GF-D8 (cell line): ENCODE measurements at places on chromosomes 13 and 19.

- no peak for DNase-seq
Observed at GRCh38 chr13:94415500-94416237, 63.8 kb downstream of the DCT start.

- no peak for DNase-seq
Observed at GRCh38 chr19:18899624-18900560, 3.9 kb upstream of the CERS1 start.

DNA sequence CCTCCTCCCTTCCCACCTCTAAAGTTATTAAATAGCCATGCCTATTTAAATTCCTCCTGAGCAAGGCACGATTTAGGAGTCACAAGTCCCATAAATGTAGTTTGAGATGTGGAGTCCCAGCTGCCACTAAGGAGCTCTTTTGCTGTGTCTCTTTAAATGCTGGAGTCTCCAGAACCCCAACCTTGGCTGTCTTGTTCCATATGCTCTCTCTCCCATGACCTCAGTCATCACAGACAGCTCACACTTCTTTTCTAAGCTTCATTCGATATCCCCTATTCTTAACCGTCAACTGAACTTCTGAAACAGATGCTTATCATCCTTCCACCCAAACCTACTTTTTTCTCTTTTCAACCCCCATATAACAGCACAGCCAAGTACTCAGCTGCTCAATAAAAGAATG lies 197.1 kb downstream of the VWA8 start:
- DNase-seq = no peak

GRCh38 chr19:47084879-47085439 lies 28.6 kb downstream of the ZC3H4 start:
- no peak for DNase-seq

- DNase-seq = no peak
Observed at GRCh38 chr19:32219881-32220472, 125.4 kb upstream of the ZNF507 start.

- no peak for DNase-seq
Observed at GRCh38 chr13:77599351-77599750, 63.8 kb downstream of the SCEL start.

GRCh38 chr19:33879818-33880575 lies 83.3 kb downstream of the KCTD15 start:
- DNase-seq = no peak

- DNase-seq = no peak
Observed at GRCh38 chr13:46953331-46953730, 56.5 kb upstream of the HTR2A start.
